ENCODE measurements at places on chromosomes 11 and 22. TPM values are rescaled to one million over a fixed set of nuclear protein-coding genes. Genes with fewer than 3 reads are reported as not detected.

GRCh38 chr22:24592058-24592850 lies 619 bp downstream of the LRRC75B start:
- H3K27ac ChIP-seq: peak overlapping the region; percentile 88
- H3K27me3 ChIP-seq: no peaks in the 10 kb centered on the region
- DNase-seq: peak; percentile 65

GRCh38 chr11:65416841-65417701 lies 5.5 kb upstream of the NEAT1 start:
- H3K27ac ChIP-seq: peak overlapping the region; percentile 97
- peak; percentile 65 for DNase-seq
- H3K4me1 ChIP-seq: peaks cover 23% of the 10 kb centered on the region
- no peaks in the 10 kb centered on the region for H3K36me3 ChIP-seq
- no peaks in the 10 kb centered on the region for H3K27me3 ChIP-seq

GRCh38 chr22:30396871-30397655 lies at the start of gene SEC14L2:
Gene SEC14L2, plus strand, starts transcription at chr22:30397018. Its CDS starts 99 bp downstream, at chr22:30397117.
- H3K27me3 ChIP-seq: no peaks in the 10 kb centered on the region
- peaks cover 9% of the 10 kb centered on the region for H3K4me1 ChIP-seq
- no peaks in the 10 kb centered on the region for H3K36me3 ChIP-seq
- peak within 1 kb of the TSS; percentile 17 for H3K27ac ChIP-seq
- DNase-seq: peak; percentile 74
- H3K4me3 ChIP-seq: peak within 1 kb of the TSS; percentile 57

- DNase-seq: no peak
- peaks cover 5% of the 10 kb centered on the region for H3K4me1 ChIP-seq
- H3K27me3 ChIP-seq: no peaks in the 10 kb centered on the region
These were observed 7.0 kb downstream of the PPM1F start for GRCh38 chr22:21945453-21946261.

DNA sequence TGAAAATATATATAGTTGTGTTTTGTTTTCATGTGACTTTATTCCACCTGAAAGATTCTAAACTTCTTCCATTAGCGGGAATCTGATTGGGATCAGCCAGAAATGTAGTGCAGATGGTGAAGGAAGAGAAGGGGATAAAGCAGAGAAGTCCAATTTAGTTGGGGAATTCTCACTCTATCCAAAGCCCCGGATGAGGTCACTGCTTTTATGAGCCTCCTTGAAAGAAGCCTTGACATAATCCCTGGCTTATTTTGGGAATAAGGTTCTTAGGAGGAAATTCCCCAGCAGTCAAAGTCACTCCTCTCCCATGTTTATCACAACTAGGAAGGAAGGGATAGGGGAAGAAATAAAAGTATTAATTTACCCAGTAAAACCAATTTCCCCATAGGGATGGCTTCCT lies 41.1 kb downstream of the OSBP start:
- H3K27me3 ChIP-seq: no peaks in the 10 kb centered on the region
- no peak overlapping the region for H3K4me3 ChIP-seq
- H3K4me1 ChIP-seq: peaks cover 2% of the 10 kb centered on the region
- no peaks in the 10 kb centered on the region for H3K36me3 ChIP-seq

- H3K27ac ChIP-seq: peak overlapping the region; percentile 41
- H3K27me3 ChIP-seq: no peaks in the 10 kb centered on the region
- no peak overlapping the region for H3K4me3 ChIP-seq
- DNase-seq: no peak
These were observed 3.9 kb downstream of the DERL3 start for GRCh38 chr22:23834793-23835483.

DNA sequence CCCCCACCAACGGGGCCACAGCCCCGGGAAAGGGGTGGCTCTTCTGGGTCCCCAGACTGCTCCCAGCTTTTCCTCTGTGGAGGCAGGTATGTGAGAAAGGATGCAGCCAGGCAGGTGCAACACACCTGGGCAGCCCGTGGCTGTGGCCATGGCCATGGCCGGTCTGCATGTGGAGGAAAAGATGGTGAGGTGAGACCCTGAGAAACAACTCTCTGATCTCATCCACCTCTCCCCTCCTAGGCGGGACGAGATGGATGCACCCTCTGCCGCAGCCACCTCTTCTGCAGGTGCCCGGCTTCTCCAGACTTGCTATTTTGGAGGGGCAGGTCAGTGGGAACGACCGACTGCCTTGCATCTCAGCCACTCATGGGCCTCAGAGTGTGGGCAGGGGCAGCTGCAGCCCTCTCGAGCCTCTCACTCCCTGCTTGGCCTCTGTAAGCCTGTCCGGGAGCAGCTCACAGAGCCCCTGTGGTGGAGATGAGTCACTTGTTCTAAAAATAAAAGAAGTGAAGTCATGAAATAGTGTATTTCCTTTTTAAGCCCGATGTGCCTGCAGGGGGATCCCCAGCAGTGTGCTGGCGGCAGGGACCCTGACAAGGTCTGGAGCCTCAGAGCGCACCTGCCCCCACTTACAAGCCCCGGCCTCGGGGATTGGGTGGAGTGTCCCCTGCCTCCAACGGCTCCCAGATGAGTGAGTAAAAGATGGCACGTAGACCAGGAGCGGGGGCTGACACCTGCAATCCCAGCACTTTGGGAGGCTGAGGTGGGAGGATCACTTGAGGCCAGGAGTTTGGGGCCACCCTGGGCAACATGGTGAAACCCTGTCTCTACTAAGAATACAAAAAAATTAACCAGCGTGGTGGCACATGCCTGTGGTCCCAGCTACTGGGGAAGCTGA lies 10.7 kb downstream of the SMIM38 start:
- H3K36me3 ChIP-seq: no peaks in the 10 kb centered on the region
- H3K27ac ChIP-seq: no peak overlapping the region
- no peaks in the 10 kb centered on the region for H3K27me3 ChIP-seq
- H3K4me1 ChIP-seq: no peaks in the 10 kb centered on the region

Gene OR51I1
- total RNA-seq: 0.25 TPM

DNA sequence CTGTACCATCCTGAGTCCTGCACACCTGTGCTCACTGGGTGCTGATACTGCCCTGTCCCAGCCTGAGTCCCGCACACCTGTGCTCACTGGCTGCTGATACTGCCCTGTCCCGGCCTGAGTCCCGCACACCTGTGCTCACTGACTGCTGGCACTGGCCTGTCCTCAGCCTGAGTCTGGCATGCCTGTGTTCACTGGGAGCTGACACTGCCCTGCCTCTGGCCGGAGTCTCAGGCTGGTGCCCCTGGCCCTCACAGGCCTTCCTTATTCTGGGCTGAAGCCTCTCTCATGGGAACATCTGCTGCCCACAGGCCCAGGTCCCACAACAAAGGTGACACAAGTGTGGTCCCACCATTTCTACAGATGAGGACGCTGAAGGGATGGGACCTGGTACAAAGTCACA lies 115.1 kb downstream of the MPPED1 start:
- H3K27me3 ChIP-seq: no peaks in the 10 kb centered on the region
- H3K36me3 ChIP-seq: no peaks in the 10 kb centered on the region
- H3K27ac ChIP-seq: no peak overlapping the region
- no peak for DNase-seq

DNA sequence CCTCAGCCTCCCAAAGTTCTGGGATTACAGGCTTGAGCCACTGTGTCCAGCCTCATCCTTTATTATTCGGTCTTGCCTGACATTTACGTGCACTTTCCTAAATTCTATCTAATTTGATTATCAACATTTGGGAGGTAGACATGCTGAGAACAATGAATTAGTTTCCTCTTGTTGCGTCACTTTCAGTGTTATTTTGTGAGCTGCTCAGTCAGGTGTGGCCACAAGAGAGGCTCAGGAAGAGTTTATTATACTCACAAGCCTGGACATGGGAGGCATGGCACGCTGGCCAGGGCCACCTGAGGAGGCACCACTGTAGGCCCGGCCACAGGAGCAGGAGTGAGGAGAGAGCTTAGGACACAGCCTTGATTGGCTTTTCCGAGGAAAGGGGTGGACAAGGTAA lies 59.7 kb upstream of the RBFOX2 start:
- H3K4me3 ChIP-seq: no peak overlapping the region
- DNase-seq: no peak
- H3K4me1 ChIP-seq: no peaks in the 10 kb centered on the region
- H3K36me3 ChIP-seq: no peaks in the 10 kb centered on the region
- no peak overlapping the region for H3K27ac ChIP-seq

GRCh38 chr11:14582793-14583192 lies 60.8 kb upstream of the PDE3B start:
- H3K27ac ChIP-seq: no peak overlapping the region
- H3K4me3 ChIP-seq: no peak overlapping the region
- no peaks in the 10 kb centered on the region for H3K4me1 ChIP-seq
